ENCODE measurements at places on chromosomes 3 and 15.
A peak's percentile ranks its signal among the peaks of the same experiment; 100 is the strongest.

GRCh38 chr15:70342554-70343548 lies 245.1 kb upstream of the TLE3 start:
- no peak for DNase-seq

DNA sequence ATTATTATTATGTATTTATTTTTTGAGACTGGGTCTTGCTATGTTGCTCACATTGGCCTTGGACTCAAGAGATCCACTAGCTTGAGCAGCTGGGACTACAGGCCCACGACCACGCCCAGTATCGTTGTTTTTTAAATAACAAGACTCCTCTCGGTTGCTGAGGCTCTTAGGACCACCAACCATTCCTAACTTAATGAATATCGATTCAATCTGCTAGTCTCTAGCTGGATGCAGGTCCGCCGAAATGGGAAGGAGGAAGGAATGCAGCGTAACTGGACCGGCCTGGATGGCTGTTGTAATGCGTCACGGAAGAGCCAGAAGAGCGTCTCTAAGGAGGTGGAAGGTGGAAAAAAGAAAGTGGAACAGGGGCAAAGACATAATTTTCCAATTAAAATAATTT lies 1.7 kb downstream of the ANXA2 start:
- no peak for DNase-seq

GRCh38 chr3:58526515-58526957 lies 10.5 kb downstream of the ACOX2 start:
- peak; percentile 39 for DNase-seq

GRCh38 chr3:157354722-157355121 lies 81.9 kb upstream of the PTX3 start:
- DNase-seq: no peak

GRCh38 chr3:26449996-26450395 lies 172.6 kb upstream of the LRRC3B start:
- DNase-seq: no peak

DNA sequence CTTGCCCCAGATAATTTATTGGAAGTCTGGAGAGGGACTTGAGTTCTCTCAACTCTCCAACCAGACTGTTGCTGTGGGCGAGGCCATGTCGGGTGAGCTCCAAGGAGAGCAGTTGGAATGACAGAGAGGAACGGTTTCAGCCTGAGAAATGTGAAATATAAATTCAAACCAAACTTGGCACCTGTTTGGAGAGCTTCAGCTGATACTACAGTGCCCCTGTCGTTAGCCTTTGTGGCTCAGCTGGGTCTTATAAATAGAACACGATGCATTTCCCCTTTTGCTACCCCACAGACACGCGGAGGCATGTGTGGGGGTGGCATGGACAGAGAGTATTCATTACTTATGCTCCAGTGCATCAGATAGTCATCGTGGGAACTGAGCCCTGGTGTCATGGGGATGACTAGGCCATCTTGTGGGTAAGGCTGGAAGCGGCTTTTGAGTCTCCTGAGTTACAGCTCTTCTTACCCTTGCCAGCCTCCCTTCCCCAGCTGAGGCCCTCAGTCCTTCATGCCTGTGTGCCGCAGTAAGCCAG lies 15.6 kb downstream of the SMAD3 start:
- DNase-seq: peak; percentile 100

All from KBM-7 (cell line).